Small intestine (tissue), 16 donors: ENCODE measurements at places on chromosomes 12 and 14. TPM values are rescaled to one million over a fixed set of nuclear protein-coding genes. Genes with fewer than 3 reads are reported as not detected.
A peak's percentile ranks its signal among the peaks of the same experiment; 100 is the strongest.

The ASPG gene
- polyA plus RNA-seq: 1.9 TPM

The CLMN gene
- polyA plus RNA-seq: 8.2 TPM

- H3K4me1 ChIP-seq: no peaks in the 10 kb centered on the region
- DNase-seq: no peak
- H3K36me3 ChIP-seq: no peaks in the 10 kb centered on the region
- H3K27ac ChIP-seq: no peak overlapping the region
- H3K4me3 ChIP-seq: no peak overlapping the region
- no peaks in the 10 kb centered on the region for H3K27me3 ChIP-seq
Observed at GRCh38 chr14:82094829-82095345, 561.2 kb upstream of the SEL1L start.

GRCh38 chr12:98399532-98399931 lies 115.9 kb upstream of the TMPO start:
- no peaks in the 10 kb centered on the region for H3K36me3 ChIP-seq
- H3K4me3 ChIP-seq: no peak overlapping the region
- H3K27me3 ChIP-seq: no peaks in the 10 kb centered on the region
- no peak overlapping the region for H3K27ac ChIP-seq

- no peaks in the 10 kb centered on the region for H3K27me3 ChIP-seq
- no peaks in the 10 kb centered on the region for H3K36me3 ChIP-seq
- peak overlapping the region; percentile 94 for H3K27ac ChIP-seq
- DNase-seq: peak; percentile 96
- no peak overlapping the region for H3K4me3 ChIP-seq
Observed at GRCh38 chr14:68781161-68782021, 11.5 kb downstream of the ZFP36L1 start.
